ENCODE measurements at places on chromosomes 2 and 18.

- no peak for DNase-seq
These were observed 779.2 kb downstream of the CNTNAP5 start for GRCh38 chr2:124804014-124804940.

DNA sequence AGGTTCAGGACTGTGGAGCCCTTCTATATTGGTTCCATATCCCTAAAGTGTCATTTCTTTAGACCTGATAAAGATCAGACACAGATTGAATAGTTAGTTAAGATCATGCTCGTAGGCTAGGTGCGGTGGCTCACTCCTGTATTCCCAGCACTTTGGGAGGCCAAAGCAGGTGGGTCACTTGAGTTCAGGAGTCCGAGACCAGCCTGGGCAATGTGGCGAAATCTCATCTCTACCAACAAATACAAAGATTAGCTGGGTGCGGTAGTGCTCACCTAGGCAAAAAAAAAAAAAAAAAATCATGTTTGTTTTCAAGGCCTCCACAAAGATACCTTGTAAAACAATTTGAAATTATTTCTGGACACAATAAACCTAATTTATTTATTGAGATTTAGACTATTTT, 4.6 kb upstream of the ANKAR start:
- DNase-seq, result no peak

DNA sequence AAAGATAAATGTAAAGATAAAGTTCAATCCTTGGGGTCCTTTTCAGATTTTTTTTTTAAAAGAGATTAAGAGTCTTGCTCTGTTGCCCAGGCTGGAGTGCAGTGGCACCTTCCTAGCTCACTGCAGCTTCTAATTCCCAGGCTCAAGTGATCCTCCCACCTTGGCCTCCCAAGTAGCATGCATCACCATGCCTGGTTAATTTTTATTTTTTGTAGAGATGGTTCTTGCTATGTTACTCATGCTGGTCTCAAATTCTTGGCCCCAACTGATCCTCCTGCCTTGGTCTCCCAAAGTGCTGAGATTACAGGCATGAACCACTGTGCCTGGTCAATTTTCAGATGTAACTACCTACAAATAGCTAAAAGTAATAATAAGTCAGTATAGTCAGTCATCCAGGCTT, 21.1 kb downstream of the NFE2L2 start:
- no peak for DNase-seq

DNA sequence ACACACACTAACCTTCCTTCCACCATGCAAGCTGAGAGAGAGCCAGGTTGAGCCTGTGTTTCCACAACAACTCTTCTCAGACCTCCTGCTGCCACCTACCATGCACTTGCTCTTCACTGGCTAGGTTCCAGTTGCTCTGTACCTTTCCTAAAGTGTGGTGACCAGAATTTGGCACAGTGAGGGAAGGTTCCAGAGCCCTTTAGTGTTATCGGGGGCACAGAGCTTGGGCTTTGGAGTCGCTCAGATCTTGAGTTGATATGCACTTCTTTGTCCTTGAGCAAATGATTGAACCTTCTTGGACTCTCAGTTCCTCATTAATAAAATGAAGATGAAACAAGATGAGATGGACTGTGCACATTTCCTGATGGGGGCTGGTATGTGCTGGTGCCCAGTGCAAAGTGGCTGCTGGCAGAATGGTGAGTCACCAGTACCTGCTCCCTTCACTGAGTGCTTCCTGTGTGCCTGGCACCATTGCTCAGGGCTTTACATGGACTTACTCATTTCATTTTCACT, 47.1 kb downstream of the NEDD4L start:
- no peak for DNase-seq

DNA sequence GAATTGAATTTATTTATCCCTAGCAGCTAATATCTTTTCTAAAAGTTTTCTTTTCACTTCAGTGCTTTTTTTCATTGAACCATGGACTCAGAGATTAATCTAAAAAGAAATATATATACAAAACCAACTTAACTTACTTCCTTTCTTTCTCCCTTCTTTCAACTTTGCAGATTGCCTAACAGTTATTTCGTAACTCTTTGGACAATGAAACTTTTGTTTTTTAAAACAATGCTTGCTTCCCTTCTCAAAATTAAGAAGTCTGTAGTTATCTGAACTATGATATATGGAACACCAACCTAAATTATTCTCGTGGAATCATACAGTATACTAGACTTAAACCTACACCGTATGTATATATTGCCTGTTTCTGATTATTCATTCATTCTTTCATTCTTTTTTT, 62.9 kb downstream of the MIB1 start:
- DNase-seq, result no peak

GRCh38 chr2:241909769-241910168, 40.2 kb downstream of the RTP5 start:
- DNase-seq, result no peak

GRCh38 chr18:77044866-77045664, 87.5 kb downstream of the MBP start:
- no peak for DNase-seq

DNA sequence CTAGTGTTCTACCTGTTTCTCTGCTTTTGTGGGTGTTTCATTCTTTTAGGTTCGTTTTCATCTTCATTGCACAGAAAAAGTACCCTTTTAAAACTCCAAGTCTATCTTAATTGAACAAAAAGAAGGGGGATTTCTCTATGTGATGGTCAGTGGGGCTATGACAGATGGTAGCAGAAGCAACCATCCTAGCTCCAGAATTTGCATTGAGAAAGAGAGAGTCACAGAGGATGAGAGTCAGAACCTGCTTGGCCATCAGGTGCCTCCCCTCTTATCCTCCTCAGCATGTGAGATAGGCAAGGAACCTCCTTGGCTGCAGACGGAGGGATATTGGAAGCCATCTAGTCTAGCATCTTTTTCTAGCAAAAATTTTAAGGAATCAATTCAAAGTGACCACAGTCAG, 398.0 kb upstream of the DCC start:
- no peak for DNase-seq

DNA sequence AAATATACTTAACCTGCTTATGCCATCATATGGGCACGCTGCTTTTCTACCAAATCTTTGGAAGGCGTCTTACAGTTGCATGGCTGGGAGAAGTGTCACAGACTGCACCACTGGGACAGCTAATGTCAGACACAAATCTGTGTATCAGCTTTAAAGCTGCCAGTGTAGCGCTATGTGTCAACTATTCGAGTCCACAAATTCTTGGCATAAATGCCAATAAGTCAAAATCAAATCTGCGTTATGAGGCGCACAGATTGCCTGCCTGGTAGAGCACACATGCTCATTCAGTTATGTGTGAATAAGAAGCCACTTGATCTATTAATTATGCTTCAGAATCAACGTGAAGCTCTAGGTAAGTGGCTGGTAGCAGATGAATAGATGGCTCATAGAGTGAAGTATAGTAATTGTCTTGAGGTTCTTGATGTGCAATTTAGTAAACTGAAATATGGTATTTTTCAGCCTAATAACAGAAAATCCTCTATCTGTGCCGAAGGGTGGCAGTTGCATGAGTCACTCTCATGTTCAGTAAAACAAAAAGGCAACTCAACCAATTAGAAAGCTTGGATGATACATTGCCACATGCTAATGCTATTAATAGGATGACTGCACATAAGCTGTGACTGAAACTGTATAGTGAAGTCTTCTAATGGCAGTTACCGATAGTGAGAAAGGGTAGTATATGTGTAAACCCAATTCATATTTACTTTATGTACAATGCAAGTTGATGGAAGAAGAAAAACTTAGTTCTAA, 52.0 kb downstream of the DCC start:
- DNase-seq, result no peak

DNA sequence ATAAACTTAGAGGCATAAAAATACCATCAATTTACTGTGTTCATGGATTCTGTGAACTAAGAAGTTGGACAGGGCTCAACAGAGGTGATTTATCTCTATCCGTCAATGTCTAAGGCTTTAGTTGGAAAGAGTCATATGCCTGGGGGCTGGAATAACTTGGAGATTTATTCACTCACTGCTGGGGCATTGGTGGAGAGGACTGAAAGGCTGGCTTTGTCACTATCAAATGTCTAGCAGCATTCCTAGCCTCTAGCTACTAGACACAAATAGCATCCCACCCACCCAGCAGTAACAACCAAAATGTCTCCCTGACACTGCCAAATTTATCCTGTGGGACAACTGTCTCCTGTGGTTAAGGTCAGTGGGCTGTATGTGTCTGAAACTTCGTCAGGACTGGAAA, 71.0 kb downstream of the EVA1A start:
- no peak for DNase-seq

DNA sequence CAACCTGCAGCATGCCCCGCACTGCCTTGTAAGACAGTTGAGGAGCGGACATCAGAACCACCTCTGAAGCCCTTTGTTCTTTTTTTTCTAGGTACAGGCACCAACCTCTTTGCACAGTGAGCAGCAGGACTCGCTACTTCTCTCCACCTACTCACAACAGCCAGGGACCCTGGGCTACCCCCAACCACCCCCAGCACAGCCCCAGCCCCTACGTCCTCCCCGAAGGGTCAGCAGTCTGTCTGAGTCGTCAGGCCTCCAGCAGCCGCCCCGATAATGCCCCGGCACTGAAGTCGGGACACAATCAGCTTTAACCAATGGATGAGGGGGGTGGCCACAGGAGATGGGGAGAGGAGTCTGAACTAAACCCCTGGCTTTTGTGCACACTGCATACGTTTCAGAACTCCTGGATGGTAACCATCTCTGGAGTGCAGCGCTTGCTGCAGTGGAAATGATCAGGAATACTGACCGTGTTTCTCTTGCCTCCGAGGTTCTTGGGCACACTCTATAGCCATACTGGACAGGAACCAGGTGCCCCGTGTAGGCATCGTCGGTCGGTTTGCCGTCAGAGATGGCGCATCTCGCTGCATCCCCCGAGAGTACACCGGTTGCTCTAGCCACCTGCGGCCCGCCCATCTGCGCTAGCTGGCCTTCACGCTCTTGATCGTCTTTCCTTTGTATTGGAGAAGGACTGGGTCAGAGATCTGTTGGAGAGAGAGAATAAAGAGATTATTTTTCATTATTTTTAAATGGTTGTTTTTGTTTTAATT, 6.6 kb upstream of the RPL31 start:
- no peak for DNase-seq

DNA sequence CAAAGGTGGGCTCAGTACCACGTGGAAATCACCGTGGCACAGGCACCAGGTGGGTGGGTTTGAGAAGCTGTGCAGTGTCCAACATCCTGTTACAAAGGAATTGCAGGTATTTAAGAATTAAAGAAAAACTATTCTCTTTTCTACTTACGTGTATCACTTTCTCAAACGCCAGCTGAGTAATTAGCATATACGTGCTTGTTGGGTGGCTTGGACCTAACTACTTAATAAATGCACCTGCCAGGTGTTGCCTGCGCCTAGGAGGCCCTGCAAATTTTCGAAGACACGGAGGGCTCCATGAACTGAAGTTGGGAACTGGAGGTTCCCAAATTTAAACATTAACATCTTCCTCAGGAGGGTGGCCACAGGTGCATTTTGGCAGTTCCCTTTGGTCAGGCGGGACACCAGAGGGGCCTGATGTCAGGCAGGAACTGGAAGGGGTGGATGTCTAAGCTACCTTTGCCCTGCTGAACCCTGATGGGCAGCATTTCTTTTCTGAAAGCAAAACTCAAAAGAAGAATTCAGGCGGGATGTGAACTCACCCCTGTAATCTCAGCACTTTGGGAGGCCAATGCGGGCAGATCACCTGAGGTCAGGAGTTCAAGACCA, 84.8 kb downstream of the HS6ST1 start:
- DNase-seq, result no peak

DNA sequence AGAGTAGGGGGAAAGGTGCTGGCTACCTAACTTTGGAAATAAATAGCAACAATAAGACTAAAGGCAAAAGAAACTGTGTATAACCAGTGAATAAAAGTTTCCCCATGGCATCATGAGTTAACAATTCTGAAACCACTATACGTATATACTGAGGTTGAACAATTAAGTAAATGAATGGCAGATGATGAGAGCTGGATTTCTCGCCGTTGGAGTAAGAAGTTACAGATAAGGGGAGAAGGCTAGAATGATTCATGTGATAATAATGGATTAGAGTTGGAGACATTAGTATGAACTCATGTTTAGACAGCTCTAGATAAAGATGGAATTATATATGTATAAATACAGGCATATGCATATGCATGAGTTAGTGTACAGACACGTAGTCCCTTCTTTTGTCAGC, 152.7 kb downstream of the UBR3 start:
- no peak for DNase-seq

DNA sequence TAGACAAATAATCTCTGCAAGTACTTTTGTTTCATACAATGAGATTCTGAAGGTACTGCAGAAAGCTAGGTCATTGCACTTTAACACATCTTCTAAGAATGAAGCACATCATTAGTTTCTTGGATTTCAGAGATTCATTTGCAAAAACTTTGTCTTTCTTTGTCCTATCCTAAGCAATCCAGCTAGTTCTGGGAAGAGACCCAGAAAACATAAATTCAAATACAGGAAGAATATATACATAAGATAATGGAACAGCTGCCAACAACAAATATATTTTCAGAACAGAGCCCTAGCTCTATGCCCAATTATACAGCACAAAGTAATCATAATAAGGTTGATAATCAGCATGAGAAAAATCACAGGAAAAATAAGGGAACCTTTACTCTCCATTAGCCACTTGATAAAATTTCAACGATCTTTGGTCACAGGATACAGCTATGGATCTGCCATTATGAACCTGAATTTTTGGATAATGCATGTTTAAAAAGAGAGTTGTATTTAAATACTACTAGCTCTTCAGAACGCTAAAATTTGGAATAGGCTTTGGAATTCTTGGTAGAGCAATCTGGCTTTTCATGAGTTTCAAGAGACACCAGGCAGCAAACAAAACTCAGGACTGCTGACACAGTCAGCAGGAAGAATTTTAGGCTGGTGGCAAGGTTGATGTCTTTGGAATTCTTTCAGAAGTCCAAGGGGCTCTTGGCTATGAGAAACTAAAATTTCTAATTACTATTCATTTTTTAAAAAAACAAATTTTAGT, 250.4 kb upstream of the SMIM21 start:
- DNase-seq, result no peak

Measured in CD4-positive, alpha-beta T cell treated with Interleukin-10 for 1 hour (primary cell).